ENCODE measurements at places on chromosomes 2 and 18.

GRCh38 chr18:48193521-48194492, 215.4 kb downstream of the ZBTB7C start:
- DNase-seq: no peak

GRCh38 chr2:32810909-32811495, 135.8 kb upstream of the LTBP1 start:
- DNase-seq: no peak

DNA sequence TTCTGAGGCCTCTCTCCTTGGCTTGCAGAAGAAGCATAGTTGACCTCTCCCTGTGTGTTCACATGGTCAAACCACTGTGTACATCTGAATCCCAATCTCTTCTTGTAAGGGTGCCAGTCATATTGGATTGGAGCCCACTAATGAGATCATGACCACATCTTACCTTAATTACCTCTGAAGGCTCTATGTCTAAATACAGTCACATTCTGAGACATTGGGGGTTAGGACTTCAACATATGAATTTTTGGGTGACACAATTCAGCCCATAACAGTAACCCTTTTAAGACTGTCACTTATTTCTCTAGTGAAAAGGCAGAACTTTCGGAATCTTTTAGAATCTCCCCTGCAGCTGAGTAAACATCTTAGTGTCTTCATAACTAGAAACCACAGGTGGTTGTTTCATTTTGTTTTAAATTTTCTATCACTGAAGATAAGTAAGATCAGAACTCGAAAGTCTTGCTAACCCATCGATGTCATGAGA, 33.3 kb downstream of the BMP10 start:
- no peak for DNase-seq

DNA sequence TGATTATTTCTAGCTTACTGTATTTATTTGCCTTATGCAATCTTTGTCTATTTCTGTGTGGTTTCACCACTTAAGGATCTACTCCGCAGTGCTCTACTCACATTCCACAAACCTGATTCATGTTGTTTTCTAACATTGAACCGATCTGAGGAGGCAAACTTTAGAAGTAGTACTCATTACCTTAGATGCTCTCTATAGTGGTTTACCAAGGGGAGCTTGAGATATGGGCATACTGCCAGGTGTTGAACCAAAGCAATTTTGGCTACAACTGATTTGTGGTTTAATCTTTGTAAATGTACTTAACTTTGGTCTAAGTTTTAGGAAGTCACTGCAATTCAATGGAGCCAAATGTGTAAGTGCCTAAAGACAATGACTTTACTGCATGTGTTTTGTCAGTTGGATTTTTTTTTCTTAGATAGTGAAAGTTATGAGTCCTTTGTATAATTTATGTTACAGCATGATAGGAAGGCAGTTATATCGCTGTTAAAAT, 50.1 kb downstream of the MAP2 start:
- no peak for DNase-seq

DNA sequence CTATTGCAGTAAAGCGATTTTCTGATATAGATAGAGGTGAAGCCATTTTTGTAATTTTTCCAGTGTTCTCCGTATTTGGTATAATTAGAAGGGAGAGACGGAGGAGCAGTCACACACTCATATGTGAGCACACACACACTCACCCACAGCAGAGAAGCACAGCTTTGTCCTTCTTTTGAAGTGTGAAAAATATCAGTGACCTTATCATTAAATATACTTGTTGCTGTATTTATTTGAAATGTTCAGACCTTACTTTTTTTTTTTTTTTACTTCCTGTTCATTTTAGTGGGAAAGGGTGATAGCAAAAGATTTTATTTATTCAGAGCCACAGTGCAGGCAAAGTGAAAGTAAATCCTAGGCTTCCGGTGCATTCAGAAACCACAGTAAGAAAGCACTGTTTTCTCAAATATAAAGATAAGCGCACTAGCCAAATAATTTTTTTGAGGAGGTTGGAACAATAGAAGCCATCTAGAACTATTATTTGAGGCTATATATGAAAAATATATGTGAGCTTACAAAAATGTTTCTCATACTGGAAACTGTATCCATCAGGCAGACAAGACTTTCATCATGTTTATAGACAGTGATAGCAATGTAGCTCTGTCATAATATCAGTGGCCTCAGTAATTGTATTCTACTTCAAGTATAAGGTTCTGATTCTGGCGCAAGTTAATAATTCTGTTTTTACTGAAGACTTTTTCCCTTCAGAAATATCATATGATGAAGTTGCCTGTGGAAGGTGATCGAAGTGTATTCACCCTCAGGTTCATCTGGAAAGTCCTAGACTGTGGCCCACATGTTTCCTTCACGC, 37.2 kb downstream of the TSHZ1 start:
- no peak for DNase-seq

GRCh38 chr2:4684921-4685320, 981.5 kb downstream of the DCDC2C start:
- DNase-seq: no peak

- DNase-seq: no peak
Measured at GRCh38 chr2:206230060-206230762, 44.3 kb upstream of the ZDBF2 start.

- no peak for DNase-seq
Measured at GRCh38 chr18:55503167-55503820, 84.7 kb downstream of the TCF4 start.

GRCh38 chr18:24913507-24914170, 438.3 kb downstream of the ZNF521 start:
- no peak for DNase-seq

DNA sequence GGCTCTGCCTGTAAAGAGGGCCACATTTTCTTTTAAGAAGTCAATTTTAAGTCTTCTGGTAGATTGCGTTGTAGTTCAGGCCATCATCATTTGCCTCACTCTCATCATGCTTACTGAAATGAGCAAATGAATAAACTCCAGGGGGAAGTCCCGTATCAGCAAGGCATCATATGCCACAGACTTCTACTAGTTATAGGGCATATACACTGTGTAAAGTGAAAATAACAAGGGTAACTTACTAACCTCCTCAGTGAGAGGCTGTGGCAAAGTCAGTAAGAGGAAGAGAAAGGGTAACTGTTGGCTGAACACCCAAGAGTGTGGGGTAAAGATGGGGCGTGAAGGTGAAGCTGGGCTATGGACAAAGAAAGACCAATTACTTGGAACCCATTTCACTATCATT, 456.2 kb downstream of the SPAG16 start:
- no peak for DNase-seq

- no peak for DNase-seq
Measured at GRCh38 chr2:118224895-118225311, 136.6 kb downstream of the INSIG2 start.

GRCh38 chr2:114113518-114113917, 223.6 kb downstream of the ACTR3 start:
- no peak for DNase-seq

- no peak for DNase-seq
Measured at GRCh38 chr2:197071213-197071612, 144.7 kb upstream of the PGAP1 start.

- DNase-seq: no peak
Measured at GRCh38 chr2:158796652-158797051, 1.5 kb downstream of the DAPL1 start.

- DNase-seq: no peak
Measured at GRCh38 chr2:36680012-36680411, 16.5 kb upstream of the VIT start.

- DNase-seq: no peak
Measured at GRCh38 chr2:62524293-62524941, 18.4 kb upstream of the TMEM17 start.

- DNase-seq: no peak
Measured at GRCh38 chr18:10936176-10937053, 213.0 kb downstream of the PIEZO2 start.

DNA sequence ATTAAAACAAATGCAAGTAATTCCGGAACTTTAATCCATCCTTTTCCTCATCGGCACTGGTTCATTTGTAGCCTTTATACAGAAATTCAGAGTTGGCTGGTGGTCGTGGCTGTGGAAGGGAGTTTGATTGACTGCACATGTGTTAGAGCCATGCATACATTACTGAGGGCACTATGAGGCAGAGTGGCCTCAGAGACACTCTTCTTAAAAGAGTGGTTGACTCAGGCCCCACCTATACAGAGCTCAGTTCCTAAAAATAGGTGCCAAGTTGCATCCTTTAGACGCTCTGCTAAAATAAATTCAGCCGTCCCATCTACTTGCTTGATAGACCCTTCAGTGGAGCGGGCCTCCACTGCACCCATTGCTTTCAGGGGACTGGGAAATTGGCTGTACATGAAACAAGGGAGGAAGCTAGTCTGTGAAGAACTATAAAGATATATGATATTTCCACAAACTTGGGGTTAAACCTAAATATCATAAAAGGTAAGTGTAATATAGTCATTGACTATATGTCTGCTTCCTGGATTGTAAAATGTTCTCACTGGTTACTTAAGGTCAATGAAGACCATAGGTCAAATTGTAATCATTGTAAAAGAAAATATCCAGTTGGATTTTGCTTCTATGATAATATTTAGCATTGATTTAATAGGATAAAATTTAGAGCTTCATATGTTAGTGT, 298.9 kb downstream of the XIRP2 start:
- DNase-seq: no peak

DNA sequence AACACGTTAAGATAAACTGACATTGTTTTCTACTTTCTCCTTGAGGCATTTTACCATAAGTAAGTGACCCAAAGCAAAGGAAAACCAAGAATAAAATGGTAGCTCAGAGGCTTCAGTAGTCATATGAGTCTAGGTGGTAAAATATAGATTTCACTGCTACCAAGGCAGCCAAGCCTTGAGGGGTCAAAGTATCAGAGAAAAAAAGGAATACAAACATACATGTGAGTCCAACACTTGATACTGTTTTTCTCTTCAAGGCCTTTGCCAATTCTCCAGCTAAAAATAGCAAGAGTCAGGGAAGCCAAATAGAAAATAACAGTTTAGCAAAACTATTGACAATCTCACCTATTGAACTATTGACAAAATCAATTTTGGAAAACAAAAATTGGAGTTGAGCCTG, 925.9 kb downstream of the BCL11A start:
- DNase-seq: no peak

GRCh38 chr2:190717306-190717705, 68.4 kb downstream of the NAB1 start:
- DNase-seq: no peak

- no peak for DNase-seq
Measured at GRCh38 chr2:43754180-43754579, 19.7 kb upstream of the DYNC2LI1 start.

DNA sequence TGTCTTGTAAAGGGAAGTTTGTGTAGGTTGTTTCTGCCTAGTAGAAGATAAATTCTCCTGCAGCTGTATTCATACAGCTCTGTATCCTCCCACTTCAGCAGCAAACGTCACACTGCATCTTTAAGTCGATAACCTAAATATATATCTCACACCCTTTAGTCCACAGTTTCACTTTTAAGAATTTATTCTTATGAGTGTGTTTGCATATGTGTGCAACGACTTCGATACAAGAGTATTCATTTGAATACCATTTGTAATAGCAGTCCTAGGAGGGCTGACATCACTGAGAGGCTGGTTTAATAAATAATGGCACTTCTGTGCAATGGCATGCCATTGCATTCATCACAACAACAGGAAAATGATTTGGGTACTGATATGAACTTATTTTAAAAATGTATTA, 63.8 kb upstream of the MSH6 start:
- no peak for DNase-seq

DNA sequence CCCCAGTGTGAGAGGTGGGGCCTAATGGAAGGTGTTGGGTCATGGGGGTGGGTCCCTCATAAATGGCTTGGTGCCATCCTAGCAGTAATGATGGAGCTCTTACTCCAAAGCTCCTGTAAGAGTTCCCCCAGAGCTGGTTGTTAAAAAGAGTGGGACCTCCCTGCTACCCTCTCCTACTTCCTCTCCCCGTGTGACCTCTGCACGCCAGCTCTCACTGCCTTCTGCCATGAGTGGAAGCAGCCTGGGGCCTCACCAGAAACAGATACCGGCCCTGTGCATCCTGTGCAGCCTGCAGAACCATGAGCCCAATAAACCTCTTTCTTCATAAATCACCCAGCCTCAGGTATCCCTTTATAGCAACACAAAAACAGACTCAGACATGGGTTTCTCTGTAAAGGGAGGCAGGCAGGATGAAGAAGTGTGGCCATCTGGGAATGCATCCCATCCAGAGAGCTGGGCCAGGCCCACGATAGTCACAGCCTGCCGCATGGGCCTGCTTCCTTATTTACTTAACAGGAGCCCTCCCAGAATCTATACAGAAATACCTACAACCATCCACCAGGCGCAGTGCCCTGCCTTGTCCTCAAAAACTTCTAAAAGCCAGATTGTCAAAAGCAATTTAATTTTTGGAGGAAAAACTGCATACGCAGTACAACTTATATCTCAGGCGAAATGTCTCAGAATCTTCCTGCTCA, 7.5 kb downstream of the PRLH start:
- DNase-seq: no peak
